Breast epithelium (tissue), 4 donors: ENCODE measurements at places on chromosomes 2 and 18.

GRCh38 chr2:150882751-150883612, 378.7 kb downstream of the RBM43 start:
- DNase-seq: no peak

DNA sequence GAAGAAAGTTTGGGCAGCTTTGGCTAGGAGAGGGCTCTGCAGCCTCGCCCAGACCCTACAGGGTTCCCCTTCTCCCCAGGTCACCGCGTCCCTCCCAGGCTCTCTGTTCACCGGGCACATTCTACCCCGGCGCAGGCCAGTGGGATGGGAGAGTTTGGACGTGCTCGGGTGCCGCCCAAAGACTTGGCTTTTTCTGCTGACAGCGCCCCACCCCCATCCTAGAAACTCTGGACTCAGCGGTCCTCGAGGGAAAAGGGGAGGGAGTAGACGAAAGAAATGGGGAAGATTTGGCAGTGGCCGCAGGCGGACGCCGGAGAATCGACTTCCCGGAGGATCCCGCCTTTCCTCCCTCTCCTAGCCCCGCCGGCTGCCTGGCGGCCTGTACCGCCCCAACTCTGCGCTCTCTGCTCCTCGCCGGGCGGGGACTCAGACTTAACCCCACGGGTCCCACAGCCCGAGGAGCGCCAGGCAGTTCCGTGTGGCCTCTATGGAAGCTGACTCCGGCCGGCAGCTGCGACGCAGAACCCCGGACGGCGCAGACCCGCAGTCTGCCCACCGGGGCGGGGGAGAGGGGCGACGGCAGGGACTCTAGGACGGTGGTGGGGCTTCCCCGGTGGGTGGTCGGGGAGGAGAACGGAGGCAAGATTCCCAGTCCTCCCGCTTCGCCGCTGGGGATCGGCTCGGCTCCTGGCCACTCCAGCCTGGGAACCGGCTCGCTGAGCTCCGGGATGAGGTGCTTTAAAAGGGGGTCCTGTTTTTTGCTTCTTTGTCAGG, 863 bp upstream of the SIX2 start:
- no peak for DNase-seq

DNA sequence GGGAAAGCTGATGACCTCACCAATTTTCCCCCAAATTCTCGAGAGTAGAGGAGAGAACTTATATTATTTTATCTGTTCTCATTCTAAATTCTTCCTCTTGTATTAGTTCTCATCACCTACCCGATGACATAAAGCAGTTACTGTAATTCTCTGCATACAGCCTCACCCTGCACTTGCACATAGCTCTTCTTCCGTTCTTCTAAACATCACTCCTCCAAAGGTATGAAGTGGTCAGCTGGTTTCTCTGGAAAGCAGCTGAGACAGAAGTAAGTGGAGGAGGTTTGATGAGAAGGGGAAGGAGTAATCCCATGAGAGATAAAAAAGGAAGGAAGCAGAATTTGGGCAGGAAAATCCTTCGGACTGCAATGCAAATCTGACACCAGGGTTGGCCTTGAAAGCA, 39.0 kb downstream of the FBXO48 start:
- DNase-seq: no peak

- no peak for DNase-seq
These were observed 43.3 kb upstream of the LDLRAD4 start for GRCh38 chr18:13175266-13175665.

- DNase-seq: no peak
These were observed 107.1 kb downstream of the CTNNA2 start for GRCh38 chr2:79619976-79620375.

GRCh38 chr2:59584958-59585357, 968.5 kb downstream of the BCL11A start:
- no peak for DNase-seq

GRCh38 chr2:33240178-33240577, 236.3 kb upstream of the RASGRP3 start:
- no peak for DNase-seq

GRCh38 chr2:211354481-211354880, 798.1 kb downstream of the CPS1 start:
- no peak for DNase-seq

DNA sequence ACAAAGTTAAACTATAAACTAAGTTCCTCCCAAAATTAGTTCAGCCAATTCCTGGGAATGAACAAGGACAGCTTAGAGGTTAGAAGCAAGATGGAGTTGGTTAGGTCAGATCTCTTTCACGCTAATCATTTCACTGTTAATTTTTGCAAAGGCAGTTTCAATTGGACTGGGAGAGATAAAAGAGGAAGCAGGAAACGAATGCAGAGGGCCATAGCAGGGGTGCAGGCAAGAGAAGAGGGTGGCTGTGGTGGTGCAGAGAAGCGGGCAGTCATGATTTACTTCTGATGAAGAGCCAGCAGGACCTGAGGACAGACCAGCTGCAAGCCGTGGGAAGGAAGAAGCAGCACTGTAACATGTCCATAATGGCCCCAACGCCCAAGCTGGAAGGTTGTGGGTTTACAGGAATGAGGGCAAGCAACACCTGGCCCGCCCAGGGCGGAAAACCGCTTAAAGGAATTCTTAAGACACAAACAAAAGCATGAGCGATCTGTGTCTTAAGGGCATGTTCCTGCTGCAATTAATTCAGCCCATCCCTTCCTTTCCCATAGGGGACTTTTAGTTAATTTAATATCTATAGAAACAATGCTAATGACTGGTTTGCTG, 4.1 kb upstream of the RMP24 start:
- peak; percentile 53 for DNase-seq

DNA sequence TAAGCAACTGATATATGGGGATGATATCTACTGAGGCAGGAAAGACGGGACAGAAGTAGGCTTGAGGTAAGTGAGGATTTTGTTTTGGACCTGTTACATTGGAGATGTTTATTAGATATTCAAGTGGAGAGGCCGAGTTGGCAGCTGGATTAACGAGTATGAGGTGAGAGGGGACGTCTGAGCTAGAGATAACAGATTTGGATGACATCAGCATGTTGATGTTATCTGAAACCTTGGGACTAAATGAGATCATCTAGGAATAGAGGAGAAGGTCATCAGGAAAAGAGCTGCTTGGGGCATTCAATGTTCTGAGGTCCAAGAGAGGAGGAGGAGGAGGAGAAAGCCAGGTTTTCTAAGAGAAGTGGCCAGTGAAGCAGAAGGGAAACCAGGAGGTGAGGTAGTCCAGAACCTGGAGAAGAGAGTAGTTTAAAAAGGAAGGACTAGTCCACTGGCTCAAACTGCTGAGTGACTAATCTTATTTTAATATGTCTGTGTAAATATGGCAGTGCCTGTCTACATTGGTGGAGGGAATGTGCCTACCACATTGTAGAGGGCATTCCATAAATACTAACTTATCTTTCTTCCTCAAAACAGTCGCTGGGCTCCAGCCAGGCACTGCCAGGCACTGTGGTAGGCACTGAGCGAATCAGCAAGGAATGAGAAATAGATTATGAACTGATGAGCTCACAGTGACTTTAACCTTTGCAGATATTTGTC, 488.3 kb downstream of the DLGAP1 start:
- DNase-seq: no peak

- no peak for DNase-seq
These were observed 372.2 kb downstream of the NYAP2 start for GRCh38 chr2:225771701-225772100.

DNA sequence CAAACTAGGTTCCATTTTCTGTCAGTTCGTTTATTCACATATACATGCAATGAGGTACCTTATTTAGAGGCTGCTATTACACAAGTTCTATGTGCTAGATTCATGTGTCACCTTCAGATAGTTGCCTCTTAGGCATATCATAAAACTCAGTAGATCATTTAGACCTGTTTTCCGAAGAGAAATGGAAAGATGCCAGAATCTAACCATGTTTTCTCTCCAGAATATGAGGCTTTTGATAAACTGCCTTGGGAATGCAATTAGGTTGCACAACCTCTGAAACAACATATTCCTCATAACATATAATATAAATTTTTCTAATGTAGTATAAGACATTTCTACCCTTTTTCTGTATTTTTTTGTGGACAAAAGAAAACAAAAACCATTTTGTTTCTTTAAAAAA, 108.1 kb downstream of the PRPF40A start:
- DNase-seq: no peak

- peak; percentile 57 for DNase-seq
These were observed 66.9 kb upstream of the ZNG1B start for GRCh38 chr2:113370478-113371091.

GRCh38 chr18:46518438-46518837, 138.6 kb downstream of the LOXHD1 start:
- DNase-seq: no peak

- DNase-seq: no peak
These were observed 51.5 kb downstream of the DNAJC10 start for GRCh38 chr2:182767578-182767977.

- no peak for DNase-seq
These were observed 1.8 kb downstream of the GPD2 start for GRCh38 chr2:156437931-156438410.

DNA sequence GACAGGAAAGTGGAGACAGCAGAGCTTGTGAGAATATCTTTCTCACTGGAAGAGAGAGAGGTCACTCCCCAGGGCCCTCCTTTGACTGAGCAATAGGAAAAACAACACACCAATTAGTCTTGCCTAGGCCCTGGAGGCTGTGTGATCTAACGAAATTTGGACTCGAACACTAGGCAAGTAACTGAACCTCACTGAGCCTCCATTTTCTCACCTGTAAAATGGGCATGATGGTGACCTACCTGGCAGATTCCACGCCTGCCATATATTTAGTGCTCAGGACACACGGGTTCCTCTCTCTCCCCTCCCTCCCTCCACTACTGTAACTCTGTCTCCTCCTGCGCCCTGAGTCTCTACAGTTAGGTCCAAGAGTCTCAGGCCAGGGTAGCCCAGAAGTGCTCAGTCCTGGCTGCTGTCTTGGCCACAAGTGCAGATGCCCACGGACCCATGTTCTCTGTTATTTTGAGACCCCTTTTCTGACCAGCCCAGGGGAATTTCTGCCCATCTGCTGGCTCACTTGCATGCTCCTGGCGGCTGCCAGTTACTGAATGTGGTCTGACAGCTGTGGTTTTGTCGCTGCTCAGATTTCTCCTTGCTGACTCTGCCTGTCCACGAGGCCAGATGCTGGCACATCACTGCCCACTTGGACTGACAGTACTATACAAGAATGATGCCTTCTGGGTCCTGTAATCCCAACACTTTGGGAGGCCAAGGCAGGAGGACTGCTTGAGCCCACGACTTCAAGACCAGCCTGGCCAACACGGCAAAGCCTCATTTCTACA, 9.6 kb upstream of the GIGYF2 start:
- no peak for DNase-seq

- DNase-seq: peak; percentile 79
These were observed 51.8 kb downstream of the HS1BP3 start for GRCh38 chr2:20599001-20599600.

GRCh38 chr2:196586511-196586991, 53.0 kb upstream of the CCDC150 start:
- DNase-seq: no peak

DNA sequence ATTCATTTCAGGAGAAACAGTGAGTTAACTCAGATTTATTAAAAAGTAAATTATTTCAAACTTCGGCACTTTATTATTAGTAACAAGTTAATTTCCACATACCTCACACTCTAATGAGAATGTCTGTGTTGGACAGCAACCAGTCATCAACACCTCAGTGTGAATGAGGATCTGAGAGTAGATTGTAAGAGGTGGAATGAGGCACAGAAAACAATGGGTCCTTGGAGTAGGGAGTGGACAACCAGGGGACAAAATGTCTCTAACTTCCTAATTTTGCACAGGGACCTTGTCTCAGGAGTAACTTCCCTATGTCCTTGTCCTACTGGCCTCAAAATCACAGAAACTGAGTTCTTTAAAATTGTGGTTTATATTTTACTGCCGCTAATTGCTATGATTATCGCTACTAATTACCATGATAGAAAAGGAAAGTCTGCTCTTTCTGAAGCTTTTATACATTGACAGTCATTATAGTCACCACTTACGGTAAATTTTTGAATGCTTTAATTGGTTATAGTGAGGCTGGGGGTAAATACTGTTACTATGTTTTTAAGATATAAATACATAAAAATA, 82.2 kb upstream of the LRPPRC start:
- DNase-seq: no peak

DNA sequence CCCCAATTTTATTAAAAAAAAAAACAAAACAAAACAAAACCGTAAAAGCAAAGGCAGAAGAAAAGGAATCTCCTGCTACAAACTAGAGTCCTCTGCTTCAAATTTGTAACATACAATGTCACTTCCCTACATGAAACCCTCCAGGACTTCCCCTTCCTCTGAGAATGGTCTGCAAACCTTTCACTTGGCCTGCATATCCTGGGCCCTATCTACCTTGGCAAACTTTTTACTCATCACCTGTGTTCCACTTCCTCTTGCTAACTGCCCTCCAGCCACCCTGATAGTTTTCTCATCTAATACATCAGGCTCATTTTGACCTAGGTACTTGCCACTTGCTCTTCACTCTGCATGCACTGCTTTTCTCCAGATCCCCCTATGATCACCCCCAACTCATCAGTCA, 255.5 kb downstream of the ETAA1 start:
- no peak for DNase-seq

GRCh38 chr2:138948070-138948539, 167.9 kb upstream of the NXPH2 start:
- no peak for DNase-seq

- no peak for DNase-seq
These were observed 843.2 kb downstream of the LRRTM4 start for GRCh38 chr2:76679025-76679396.

DNA sequence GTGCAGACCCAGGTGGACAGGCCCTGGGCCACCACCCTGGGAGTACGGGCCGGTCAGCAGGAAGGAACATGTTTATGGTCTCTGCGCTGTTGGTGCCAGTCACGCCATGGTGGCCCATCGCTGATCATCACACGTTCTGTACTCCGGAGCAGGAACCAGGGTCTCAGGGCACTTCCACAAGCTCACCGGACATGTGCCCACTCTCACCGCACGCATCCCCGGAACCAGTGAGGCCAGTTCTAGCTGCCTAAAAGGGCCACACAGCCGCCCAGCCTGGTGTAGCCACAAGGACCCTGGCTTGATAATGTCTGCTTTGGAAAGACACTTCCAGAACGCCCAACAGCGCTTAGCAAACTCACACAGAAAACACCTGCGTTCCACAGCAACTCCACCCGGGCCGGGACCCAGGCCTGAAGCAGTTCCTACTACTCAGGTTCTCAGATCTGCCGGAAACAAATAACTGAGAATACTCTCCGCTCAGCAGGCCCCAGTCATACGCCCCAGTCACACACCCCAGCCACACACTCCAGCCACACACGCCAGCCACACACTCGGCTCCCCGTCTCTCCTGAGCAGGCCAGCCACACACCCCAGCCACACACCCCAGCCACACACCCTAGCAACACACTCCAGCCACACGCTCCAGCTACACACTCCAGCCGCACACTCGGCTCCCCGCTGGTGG, 123.3 kb downstream of the HDAC4 start:
- peak; percentile 11 for DNase-seq

DNA sequence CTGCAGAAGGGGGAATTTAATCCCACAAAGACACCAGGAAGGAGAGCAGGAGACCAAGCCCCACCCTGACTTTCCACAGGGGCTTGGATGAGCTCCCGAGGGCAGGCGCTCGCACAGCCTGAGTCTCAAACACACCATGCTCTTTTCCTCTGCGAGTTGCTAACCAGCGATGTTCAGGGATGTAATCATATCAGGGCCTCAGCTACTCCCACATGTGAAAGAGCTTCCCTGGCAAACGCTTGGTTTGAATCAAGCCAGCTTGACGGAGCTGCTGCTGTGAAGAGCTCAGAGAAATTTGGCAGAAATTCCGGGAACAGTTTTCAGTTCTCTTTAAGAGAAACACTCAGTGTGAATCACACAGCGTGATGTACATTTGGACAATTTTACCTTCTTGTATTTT, 385.8 kb downstream of the GALR1 start:
- no peak for DNase-seq

- no peak for DNase-seq
These were observed 31.5 kb downstream of the DYNC1I2 start for GRCh38 chr2:171718720-171719119.
